ENCODE measurements at places on chromosomes 2 and 18. TPM values are rescaled to one million over a fixed set of nuclear protein-coding genes. Genes with fewer than 3 reads are reported as not detected.

The UGT1A4 gene
- total RNA-seq, result not detected

The PPP1R1C gene
- not detected for total RNA-seq

The XDH gene
- total RNA-seq, result not detected

The FSIP2 gene
- total RNA-seq, result 0.39 TPM

The DYNAP gene
- total RNA-seq, result not detected

The FAM98A gene
- 20.1 TPM for total RNA-seq

The HADHA gene
- total RNA-seq, result 72.4 TPM

The ARHGEF33 gene
- not detected for total RNA-seq

The EIPR1 gene
- 11.0 TPM for total RNA-seq

The ING5 gene
- total RNA-seq, result 51.3 TPM

The RASGRP3 gene
- 5.7 TPM for total RNA-seq

The SERPINB4 gene
- total RNA-seq, result not detected

The AFF3 gene
- 15.4 TPM for total RNA-seq

The METTL5 gene
- total RNA-seq, result 13.2 TPM

The OTX1 gene
- total RNA-seq, result not detected

The DQX1 gene
- not detected for total RNA-seq

The FOXD4L1 gene
- total RNA-seq, result not detected

The LIMS4 gene
- not detected for total RNA-seq

The KYNU gene
- total RNA-seq, result 0.50 TPM

The POU3F3 gene
- not detected for total RNA-seq

The DPYSL5 gene
- total RNA-seq, result not detected

The CNGA3 gene
- total RNA-seq, result not detected

The DSC3 gene
- total RNA-seq, result not detected

The REG1B gene
- total RNA-seq, result not detected

The PKP4 gene
- 14.6 TPM for total RNA-seq

The LTBP1 gene
- 0.06 TPM for total RNA-seq

The DES gene
- not detected for total RNA-seq

The SLC16A14 gene
- total RNA-seq, result 0.63 TPM

All from CD4-positive, alpha-beta T cell (primary cell).